Glutamatergic neuron (in vitro differentiated cells): ENCODE measurements at places on chromosomes 4 and X.

GRCh38 chr4:79267671-79268070 is 58.2 kb downstream of the NAA11 start:
- DNase-seq, result no peak

- DNase-seq, result no peak
These were observed 30.0 kb downstream of the C4orf50 start for GRCh38 chr4:5988086-5988845.

GRCh38 chr4:66169341-66169740 is 499.1 kb upstream of the EPHA5 start:
- peak; percentile 19 for DNase-seq

- DNase-seq, result no peak
These were observed 254.6 kb downstream of the CBLL2 start for GRCh38 chrX:22527302-22527701.

GRCh38 chr4:95510145-95510544 is 38.6 kb downstream of the UNC5C start:
- no peak for DNase-seq
